ENCODE measurements at places on chromosomes 2 and 18.

DNA sequence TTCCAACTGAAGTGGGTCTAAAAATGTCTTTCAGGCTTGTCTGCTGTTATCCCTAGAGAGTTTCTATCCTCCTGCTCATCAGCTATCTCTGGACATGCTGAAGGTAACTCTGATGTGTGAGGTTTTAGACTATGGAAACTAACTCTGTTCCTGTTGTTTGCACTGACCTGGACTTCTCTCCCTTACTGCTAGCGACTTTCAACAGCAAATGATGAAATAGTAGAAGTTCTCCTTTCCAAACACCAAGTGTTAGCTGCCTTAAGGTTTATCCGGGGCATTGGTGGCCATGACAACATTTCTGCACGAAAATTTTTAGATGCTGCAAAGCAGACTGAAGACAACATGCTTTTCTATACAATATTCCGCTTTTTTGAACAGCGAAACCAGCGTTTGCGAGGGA lies 26.9 kb downstream of the RMC1 start:
- DNase-seq = no peak

DNA sequence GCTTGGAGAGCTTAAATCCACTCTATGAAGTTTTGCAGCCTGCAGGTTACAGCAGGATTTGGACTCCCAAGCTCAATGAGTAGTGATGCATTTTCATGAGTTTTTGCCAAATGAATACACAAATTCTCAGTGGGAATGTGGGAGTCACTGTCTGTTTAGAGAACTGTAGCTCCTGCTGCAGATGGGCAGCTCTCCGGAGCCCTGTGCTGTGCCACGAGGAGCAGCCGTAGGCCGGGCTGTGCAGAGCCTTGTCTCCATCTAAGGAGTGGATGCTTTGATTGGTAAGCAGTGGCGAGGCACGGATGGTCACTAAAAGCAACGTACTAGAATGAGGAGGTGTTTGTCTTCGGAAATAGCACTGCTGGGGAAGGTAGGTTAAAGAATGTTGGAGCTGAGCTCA lies 96.0 kb upstream of the NFATC1 start:
- DNase-seq = no peak

DNA sequence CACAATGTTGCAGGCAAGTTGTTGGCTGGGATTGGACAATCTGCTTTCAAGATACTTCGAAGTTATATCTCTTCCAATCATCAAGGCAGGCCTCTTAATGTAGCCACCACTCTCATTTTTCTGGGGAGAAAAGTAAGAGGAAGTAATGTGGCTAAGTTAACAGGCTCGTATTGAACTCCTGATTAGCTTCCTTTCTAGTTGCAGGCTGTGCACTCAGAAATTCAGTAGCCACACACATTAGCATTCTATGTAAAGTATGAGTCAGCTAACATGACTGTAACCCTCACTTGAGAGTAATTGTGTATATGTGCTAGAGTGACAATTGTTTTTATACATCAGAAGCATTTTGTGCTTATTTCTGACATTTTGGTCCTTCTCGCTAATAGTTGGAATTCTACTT lies 3.3 kb downstream of the TWSG1 start:
- no peak for DNase-seq

DNA sequence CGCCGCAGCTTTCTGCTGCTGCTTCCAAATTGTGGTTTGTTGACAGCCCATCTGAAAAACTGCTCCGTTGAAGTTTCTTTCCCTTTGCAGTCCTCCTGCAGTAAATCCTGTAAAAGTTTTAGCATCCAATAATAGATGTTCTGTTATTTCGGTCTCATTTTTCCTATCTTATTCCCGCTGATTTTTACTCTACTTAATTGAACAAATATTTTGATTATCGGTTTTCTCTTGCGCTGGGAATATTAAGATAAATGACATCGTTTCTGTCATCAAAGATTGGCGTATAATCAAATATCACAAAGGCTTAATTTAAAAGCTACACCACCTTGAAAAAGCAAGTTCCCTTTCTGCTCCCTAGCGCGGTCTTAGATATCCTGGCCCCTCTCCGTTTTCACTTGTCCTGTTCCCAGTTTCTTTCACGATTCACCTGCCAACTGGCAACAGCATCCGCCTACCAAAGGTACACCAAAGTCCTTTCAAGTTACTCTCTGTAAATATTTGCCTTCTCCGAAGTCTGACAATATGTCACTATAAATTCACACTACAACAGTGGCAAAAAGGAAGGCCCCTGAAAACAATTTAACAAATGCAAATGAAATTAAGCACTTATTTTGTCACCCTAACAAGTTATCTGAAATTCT lies 1.0 kb upstream of the STRN start:
- no peak for DNase-seq

DNA sequence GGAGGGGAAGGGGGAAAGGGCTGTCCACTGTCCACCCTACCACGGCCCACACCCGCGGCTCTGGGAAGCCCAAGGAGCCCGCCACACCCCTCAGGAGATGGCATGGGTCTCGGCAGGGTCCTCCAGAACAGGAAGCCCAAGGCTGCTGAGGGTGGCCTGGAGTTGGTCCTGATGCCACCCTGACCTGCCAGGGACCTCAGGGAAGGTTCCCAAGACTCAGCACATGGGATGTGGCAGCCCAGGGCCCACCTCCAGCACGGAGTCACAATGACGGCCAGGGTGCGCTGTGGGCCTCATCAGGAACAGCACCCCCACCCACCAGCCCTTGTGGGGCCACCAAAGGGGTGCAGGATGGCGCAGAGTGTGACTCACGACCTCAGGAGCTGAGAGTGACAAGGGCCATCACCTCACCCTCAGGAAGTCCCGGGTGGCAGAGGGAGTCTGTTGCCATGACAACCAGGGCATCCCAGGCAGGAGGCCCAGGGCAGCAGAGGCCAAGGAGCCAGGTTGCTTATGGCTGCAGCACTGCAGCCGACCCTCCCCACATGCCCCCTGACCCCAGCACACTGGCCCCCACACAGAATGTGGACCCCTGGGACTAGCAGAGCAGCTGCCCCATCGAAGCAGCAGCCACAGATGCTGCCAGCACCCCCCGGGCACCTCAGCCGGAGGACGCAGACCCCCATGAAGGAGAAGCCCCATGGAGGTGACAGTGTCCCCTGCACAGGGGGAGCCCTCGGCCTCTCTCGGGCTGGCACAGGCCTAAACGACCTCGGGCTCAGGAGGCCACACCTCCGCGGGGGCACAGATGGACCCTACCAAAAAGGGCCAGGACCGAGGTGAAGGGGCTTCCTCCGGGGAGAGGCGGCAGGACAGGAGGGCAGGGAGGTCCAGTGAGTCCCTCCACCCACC lies 34.3 kb downstream of the KIF1A start:
- DNase-seq = no peak
